ENCODE measurements at places on chromosomes 1 and 21.
A peak's percentile ranks its signal among the peaks of the same experiment; 100 is the strongest.

- H3K27ac ChIP-seq = no peak overlapping the region
- no peak for DNase-seq
- no peaks in the 10 kb centered on the region for H3K36me3 ChIP-seq
- no peaks in the 10 kb centered on the region for H3K27me3 ChIP-seq
Observed at GRCh38 chr21:43854773-43855633, 10.0 kb upstream of the AGPAT3 start.

DNA sequence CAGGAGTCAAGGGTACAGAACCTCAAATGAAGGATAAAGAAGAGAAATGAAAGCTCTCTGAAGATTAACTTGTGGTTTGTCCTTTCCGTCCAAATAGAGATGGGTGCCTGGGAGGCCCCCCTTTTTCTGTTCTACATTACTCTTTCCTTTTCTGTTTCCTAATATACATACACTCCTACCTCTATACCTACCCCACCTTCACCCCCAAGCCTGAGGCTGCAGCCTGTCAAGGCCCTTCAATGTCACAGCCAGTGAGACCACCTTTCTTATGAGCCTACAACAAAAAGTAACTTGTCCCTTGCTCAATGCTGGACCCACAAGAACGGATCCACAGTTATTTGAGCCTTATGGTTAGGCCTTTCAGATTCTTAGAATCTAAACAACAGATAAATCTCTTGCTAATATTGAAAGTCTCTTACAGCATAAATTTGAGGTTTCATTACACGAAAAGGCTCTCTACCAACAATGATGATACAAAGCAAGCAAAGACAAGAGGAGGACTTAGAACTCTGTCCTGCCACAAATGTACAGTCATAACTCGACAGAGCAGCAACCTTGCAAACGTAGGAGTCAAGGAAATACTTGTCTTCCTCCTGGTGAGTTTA lies 4.1 kb upstream of the TRAF3IP3 start:
- H3K27me3 ChIP-seq = peaks cover 4% of the 10 kb centered on the region
- no peaks in the 10 kb centered on the region for H3K36me3 ChIP-seq
- no peak overlapping the region for H3K4me3 ChIP-seq
- no peak for DNase-seq

DNA sequence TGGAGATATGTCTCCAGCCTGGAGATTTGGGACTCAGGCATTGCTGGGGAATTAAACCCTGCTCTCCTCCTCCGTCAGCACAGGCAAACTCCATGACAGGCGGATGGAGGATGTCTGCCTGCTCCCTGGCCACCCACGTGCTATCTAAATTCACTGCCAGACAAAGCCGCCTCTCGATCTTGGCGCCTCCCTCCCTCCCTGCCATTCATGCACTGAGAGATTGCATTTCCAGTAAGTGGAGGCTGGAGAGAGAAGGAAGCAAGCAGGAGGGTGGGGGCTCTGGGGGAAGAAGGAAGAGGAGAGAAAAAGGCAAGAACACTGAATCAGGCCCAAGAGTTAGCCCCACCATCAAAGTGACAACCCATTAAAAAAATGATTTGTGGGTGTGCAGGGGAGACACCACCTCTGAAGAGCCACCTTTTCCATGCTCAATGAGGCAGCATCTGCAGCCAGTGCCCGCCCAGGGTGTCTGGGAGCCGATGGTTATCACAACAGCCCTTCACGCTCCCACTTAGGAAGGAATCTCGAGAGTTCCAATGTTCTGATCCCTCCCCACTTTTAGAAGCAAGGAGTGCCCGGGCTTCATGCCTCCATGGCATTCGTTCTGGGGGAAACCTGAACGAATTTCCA lies 183.0 kb downstream of the HIVEP3 start:
- peaks cover 3% of the 10 kb centered on the region for H3K27me3 ChIP-seq
- H3K27ac ChIP-seq = no peak overlapping the region
- no peak overlapping the region for H3K4me3 ChIP-seq
- no peaks in the 10 kb centered on the region for H3K36me3 ChIP-seq
- peaks cover 8% of the 10 kb centered on the region for H3K4me1 ChIP-seq

DNA sequence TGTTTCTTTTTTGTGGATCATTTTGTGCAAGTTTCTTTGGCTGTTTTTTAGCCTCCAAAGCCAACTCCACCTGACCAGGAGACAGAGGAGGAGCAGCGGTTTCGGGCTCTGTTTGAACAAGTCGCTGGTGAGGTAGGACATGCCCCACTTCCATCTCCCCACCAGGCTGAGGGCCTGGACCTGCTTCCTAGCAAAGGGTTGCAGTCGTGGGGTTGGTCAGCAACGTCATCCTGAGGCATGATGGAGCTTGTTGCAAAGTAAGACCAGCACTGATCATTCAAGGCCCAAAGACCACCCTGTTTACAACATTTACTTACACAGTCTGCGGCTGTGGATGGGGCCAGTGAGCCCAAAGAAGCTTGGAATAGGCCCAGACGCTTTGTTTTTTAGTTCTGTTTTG lies 40.3 kb downstream of the CAPN9 start:
- no peak overlapping the region for H3K27ac ChIP-seq
- no peaks in the 10 kb centered on the region for H3K27me3 ChIP-seq
- no peak for DNase-seq
- H3K4me3 ChIP-seq = no peak overlapping the region

DNA sequence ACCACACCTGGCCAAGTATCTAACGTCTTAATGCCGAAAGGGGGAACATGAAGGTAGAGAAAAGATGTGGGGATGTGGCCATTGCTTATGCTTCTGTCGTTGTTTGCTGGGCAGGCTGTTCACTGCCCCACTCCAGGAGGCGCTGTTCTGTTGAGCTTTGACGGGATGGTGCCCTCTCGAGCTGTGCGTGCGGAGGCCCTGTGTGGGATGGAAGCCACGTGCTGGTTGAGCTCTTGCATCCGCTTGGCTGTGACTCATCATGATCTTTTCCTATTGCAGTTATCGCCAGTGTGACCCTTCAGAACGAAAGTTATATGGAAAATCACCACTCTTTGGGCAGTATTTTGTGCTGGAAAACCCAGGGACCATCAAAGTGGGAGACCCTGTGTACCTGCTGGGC lies 26.3 kb downstream of the MTARC1 start:
- no peak overlapping the region for H3K4me3 ChIP-seq
- H3K27me3 ChIP-seq = peaks cover 4% of the 10 kb centered on the region
- no peak for DNase-seq
- H3K36me3 ChIP-seq = peaks cover 14% of the 10 kb centered on the region
- H3K4me1 ChIP-seq = peaks cover 28% of the 10 kb centered on the region
- H3K27ac ChIP-seq = no peak overlapping the region

DNA sequence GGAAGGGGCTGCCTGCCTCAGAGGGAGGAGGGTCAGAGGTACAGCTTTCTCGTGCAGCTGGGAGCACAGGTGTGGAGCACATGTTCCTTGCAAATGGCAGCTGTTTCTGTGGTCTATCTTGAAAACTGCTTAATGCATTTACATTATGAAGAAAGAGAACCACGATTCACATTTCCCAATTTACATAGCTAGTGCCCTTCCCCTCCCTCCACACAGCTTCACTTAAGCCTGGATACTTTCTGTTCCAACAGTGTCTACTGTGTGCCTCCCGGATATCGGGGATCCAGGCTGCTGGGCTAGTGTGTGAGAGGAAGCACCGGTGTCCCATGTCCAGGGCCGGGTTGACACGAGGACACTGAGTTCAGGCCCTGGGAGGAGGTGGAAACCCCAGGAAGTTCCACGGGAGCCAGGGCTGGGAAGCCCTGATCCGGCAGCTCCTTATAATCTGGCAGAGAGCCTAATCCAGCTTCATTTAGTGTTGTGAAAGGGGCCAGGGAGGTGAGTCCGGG lies 31.6 kb downstream of the TMCC2 start:
- no peaks in the 10 kb centered on the region for H3K27me3 ChIP-seq
- DNase-seq = no peak
- H3K4me1 ChIP-seq = peaks cover 16% of the 10 kb centered on the region

DNA sequence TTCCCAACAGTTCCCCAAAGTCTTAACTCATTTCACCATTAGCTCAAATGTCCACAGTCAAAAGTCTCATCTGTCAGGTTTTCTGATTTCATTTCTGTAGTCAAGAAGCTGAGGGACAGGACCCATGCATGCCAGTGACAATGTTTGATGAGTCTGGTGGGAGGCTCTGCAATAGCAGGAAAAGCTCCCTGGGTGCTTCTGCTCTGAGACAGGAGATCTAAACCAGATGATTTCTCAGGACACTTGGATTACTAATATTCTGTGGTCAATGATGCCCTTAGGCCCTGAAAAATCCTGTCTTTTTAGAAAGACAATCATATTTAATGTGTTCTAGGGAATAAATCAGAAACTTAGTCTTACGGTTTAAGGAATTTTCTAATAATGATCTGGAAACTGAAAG lies 56.4 kb downstream of the PCBP3 start:
- no peak overlapping the region for H3K4me3 ChIP-seq
- no peak for DNase-seq
- peaks cover 37% of the 10 kb centered on the region for H3K27me3 ChIP-seq
- no peak overlapping the region for H3K27ac ChIP-seq

DNA sequence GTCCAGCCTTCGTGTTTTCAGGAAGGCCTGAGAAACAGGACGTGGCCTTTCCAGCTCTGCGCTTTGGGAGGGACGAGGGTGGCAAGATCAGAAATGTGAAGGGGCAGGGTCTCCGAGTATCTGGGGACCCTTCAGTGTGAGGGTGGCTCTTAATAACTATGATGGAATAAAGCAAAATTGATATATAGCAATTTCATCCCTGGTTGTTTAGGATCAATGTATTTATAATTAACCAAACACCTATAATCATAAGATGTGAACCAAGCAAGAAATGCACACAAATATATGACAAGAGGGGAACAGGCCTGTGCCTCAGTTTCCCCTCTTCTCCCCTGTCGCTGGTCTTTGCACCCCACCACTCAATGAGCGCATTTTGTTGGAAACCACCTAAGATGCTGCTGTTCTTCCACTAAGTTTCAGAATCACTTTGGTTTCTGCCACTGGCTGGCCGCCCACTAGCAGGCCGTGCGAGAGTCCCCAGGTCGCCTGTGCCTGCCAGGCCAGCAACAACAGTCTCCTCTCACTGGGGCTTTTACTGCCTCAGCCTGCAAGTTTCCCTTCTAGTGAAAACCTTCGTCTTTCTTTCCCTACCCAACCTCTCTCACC lies 36.6 kb downstream of the UBASH3A start:
- no peaks in the 10 kb centered on the region for H3K36me3 ChIP-seq
- no peaks in the 10 kb centered on the region for H3K4me1 ChIP-seq
- H3K27ac ChIP-seq = no peak overlapping the region
- H3K27me3 ChIP-seq = peaks cover 41% of the 10 kb centered on the region

GRCh38 chr1:3697104-3697503 lies 44.8 kb downstream of the TP73 start:
- no peak overlapping the region for H3K4me3 ChIP-seq
- DNase-seq = no peak
- peaks cover 16% of the 10 kb centered on the region for H3K4me1 ChIP-seq
- H3K27ac ChIP-seq = no peak overlapping the region

DNA sequence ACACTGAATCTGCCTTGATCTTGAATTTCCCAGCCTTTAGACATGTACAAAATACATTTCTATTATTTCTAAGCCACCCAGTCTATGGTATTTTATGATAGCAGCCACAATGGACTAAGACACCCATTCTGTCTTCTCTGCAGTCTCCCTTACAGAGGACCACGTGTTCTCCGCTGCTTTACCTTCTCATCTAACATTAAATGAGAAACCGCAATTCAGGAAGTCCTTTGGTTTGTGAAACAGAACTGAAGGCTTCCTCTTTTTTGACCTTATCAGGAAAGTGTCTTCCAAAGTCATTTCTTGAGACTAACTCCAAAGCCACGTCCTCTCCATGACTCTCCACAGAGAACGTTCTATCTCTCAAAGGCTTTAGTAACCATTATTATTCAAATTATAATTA lies 560.1 kb downstream of the OMA1 start:
- peaks cover 20% of the 10 kb centered on the region for H3K27me3 ChIP-seq
- no peak for DNase-seq
- H3K27ac ChIP-seq = no peak overlapping the region

- no peaks in the 10 kb centered on the region for H3K27me3 ChIP-seq
- DNase-seq = no peak
- H3K27ac ChIP-seq = no peak overlapping the region
- no peak overlapping the region for H3K4me3 ChIP-seq
- no peaks in the 10 kb centered on the region for H3K4me1 ChIP-seq
Observed at GRCh38 chr1:35443768-35444518, 113.3 kb downstream of the KIAA0319L start.

GRCh38 chr1:203176273-203177035 lies 828 bp upstream of the MYBPH start:
- DNase-seq = no peak
- H3K4me1 ChIP-seq = peaks cover 11% of the 10 kb centered on the region
- no peaks in the 10 kb centered on the region for H3K36me3 ChIP-seq
- no peak overlapping the region for H3K27ac ChIP-seq

GRCh38 chr1:107405236-107405635 lies 264.4 kb downstream of the NTNG1 start:
- no peak overlapping the region for H3K27ac ChIP-seq
- no peak overlapping the region for H3K4me3 ChIP-seq
- H3K36me3 ChIP-seq = no peaks in the 10 kb centered on the region
- H3K27me3 ChIP-seq = peaks cover 3% of the 10 kb centered on the region

- H3K4me3 ChIP-seq = no peak overlapping the region
- no peaks in the 10 kb centered on the region for H3K4me1 ChIP-seq
- no peak for DNase-seq
- H3K36me3 ChIP-seq = peaks cover 28% of the 10 kb centered on the region
- peak overlapping the region; percentile 39 for H3K27ac ChIP-seq
Observed at GRCh38 chr21:44854664-44855446, 18.6 kb downstream of the PTTG1IP start.

DNA sequence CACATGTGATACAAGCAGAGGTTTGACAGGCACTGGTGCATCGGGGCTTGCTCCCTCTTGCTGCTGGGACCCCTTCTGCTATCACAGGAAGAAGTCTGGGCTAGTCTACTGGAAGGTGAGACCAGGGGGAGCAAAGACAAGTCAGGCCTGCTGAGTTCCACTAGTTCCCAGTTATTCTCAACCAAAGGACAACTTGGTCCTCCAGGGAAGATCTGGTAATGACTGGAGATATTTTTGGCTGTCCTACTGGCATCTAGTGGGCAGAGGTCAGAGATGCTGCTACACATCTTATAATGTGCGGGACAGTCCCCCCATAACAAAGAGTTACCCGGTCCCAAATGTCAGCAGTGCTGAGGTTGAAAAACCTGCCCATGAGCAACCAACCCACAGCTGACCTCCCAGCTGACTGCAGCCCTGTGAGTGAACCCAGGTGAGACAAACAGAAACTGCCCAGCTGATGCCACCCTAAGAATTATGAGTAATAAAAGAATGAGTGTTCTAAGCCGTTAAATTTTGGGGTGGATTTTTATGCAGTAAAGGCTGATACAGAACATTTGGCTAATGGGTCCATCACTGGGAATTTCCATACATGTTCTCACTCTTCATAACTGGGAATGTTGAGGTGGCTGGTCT lies 71.6 kb downstream of the NENF start:
- no peak overlapping the region for H3K4me3 ChIP-seq
- no peaks in the 10 kb centered on the region for H3K27me3 ChIP-seq
- H3K27ac ChIP-seq = no peak overlapping the region
- H3K4me1 ChIP-seq = peaks cover 16% of the 10 kb centered on the region

- H3K27me3 ChIP-seq = peaks cover 4% of the 10 kb centered on the region
- peaks cover 21% of the 10 kb centered on the region for H3K4me1 ChIP-seq
- peak overlapping the region; percentile 22 for H3K27ac ChIP-seq
- DNase-seq = no peak
Observed at GRCh38 chr21:18743531-18743930, 339.9 kb upstream of the TMPRSS15 start.

Data from mesothelial cell of epicardium (in vitro differentiated cells).